ENCODE measurements at places on chromosomes 4 and X.

- DNase-seq: no peak
Measured at GRCh38 chr4:76571274-76571673, 136.2 kb downstream of the SHROOM3 start.

- DNase-seq: no peak
Measured at GRCh38 chrX:111881715-111882114, 5.7 kb downstream of the TRPC5OS start.

DNA sequence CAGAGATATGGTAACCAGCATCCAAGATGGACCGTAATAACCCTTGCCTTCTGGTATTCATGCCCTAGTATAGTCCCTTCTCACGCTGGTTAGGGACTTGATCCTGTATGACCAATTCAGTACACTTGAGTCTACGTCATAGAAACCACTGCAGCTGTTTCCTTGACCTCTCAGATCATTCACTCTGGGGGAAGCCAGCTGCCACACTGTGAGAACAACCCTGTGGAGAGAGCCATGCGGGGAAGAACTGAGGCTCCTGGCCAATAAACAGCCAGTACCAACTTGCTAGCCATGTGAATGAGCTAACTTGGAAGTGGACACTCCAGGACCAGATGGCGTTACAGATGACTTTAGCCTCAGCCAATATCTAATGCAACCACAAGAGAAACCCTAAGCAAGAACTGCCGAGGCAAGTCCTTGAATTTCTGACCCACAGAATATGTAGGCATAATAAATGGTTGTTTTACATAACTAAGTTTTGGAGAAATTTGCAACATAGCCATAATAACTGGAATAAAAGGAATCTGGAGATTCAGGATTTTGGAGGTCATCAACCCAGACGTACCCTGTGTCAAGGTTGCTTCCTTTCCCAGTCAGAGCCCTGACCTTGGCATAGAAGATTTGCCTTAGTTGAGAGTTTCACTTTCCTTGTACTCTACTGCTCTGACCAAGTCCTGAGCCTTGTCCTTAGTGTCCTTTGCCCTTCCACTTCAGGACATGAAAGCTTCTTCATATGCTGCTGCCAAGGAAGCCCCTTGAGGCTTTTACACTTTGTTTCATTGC lies 87.3 kb upstream of the ZNF81 start:
- DNase-seq: no peak

DNA sequence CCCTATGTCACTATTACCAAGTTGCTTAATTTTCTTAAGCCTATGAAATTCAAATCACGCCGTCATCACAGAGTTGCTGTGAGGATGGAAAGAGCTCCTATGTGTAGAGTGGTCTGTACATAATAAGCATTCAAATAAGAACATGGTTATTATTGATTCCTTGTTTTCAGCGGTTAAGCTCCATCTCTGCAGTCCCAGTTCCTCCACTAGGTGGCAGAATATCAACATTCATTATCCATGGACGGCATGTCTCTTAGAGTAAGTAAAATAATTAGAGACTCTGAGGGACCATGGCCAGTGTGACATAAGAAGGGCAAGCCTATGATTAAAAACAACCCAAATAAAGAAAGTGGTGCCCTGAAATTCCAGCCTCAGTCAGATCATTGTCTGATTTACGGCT lies 132.5 kb upstream of the NHS start:
- DNase-seq: no peak
